ENCODE measurements at places on chromosomes 5 and 9.
A peak's percentile ranks its signal among the peaks of the same experiment; 100 is the strongest.

- no peak for DNase-seq
These were observed 336.9 kb downstream of the DRD1 start for GRCh38 chr5:175107028-175107588.

DNA sequence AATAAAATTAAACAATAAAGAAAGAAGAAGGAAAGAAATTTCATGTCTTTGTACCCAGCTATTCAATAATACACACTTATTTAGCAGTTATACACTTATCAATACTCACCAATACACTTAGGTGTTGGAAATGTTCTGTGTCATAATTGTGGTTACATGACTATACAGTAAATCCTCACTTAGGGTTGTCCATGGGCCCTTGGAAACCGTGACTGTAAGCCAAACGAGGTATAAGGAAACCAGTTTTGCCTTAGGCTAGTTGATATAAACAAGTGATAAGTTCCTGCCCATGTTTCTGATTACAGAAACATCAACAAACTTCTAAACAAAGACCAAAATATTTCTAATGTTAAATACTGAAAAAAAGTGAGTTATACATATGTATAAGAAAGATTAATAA, 10.0 kb upstream of the SLCO4C1 start:
- DNase-seq: no peak

GRCh38 chr5:174101195-174101730, 55.8 kb downstream of the NSG2 start:
- peak; percentile 61 for DNase-seq

GRCh38 chr9:34644766-34645314, 1.6 kb upstream of the GALT start:
- no peak for DNase-seq

GRCh38 chr9:98614941-98615340, 93.8 kb downstream of the GABBR2 start:
- peak; percentile 59 for DNase-seq

GRCh38 chr5:131382407-131383395, 118.8 kb downstream of the CDC42SE2 start:
- no peak for DNase-seq

- no peak for DNase-seq
These were observed 31.3 kb downstream of the FYB1 start for GRCh38 chr5:39187831-39188731.

DNA sequence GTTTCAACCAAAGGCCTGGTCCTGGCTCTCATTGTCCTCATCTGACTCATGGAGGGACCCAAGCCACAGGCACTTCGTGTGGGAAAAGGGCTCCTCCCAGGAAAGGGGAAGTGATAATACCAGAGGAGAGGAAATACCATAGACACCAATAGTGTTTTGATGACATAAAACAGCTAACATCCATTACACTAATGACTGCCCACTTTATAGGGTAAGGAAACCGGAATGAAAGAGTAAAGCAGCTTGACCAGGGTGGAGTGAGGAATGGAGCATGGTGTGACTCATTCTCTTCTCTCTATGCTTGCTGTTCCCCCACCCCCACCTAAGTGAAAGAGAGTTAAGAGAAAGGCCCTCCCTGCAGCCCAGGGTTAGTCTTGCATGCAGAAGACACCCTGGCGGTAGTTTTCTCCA, 67.4 kb upstream of the HRH2 start:
- DNase-seq: no peak

GRCh38 chr5:7207979-7208378, 188.0 kb upstream of the ADCY2 start:
- DNase-seq: no peak

DNA sequence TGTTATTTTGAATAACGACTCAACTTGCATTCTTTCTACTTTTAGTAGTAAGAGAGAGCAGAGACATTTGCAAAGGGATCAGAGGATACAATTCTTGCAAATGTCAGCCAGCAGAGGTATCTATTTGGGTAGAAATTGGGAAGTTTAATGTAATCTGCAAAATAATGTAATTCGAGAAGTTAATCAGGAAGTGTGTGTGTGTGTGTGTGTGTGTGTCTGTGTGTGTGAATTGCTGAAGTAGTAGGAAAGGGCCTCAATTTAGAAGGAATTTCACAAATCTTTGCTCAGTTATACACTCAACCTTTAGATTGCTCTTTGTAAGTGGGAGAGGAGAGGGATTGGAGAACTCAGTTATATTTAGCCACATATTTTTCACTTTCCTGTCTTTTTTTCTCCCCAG, 11.0 kb upstream of the IFNA1 start:
- DNase-seq: no peak

DNA sequence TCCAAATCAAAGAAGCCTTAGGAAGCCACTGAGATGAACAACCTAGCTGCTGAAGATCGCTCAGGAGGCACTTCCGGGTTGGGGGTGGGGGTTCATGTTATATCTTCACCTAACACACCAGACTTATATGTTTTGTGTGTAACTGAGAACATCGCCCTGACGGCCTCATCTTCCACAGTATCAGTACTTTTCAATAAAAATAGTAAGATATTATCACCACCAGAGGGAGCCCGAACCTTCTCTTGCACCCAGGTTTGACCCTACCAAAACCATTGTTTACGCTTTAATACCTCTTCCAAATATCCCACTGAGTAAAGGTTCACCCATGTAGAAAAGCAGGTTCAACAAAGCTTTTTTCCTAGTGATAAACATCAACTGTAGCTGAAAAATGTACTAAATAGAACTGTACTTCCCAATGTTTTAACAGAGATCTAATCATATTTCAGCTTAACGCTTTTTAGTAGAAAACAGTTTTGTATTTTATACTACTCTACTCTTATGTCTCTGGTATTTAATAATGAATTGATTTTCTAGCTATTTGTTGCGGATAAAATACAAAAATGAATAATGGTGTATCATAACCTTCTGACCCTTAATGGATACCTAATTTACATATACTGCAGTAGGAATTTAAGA, 244.0 kb downstream of the EPB41L4A start:
- no peak for DNase-seq

DNA sequence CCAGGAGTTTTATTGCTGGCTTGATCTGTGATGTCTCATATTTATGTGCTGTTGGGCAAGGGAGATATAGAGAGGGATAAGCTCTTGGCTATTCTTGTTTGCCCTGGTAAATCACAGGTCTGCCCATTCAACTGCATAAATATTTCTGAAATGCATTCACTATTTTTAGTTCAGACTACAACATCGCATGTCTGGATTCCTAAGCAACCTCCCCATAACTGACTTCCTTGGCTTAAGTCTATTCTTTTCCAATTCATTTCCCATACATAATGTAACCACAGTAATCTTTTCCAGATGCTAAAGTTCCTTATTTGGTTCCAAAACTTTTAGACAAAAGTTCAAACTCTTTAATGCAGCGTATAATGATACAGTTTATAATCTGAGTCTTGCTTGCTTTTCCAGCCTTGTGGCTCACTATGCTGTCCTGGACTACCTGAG, 321.4 kb upstream of the ACTBL2 start:
- no peak for DNase-seq

GRCh38 chr5:72179028-72179815, 71.9 kb downstream of the MAP1B start:
- DNase-seq: peak; percentile 70

GRCh38 chr5:83408719-83409118, 62.8 kb upstream of the VCAN start:
- no peak for DNase-seq

DNA sequence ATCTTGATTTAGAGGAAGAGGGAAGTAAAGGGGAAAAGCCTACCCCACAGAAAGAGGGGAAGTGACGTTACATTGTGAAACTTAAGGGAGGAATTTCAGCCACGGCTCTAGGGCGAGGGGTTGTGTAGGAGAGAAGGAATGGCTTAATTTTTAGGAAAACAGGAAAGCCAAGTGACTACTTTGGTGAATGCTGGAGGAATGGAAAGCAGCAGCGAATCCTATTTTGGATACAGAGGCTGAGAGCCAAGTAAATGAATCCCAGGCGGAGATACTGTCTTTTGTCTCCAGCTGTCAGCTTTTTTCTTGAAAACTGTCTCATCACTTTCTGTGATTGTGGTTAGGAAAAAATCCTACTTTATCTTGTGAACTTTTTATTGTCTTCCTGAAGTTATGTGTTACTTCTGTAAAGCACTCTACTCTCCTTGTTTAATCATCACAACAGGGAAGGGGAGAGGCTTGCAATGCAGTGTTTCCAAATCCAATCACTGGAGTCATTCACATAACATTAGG, 188.4 kb downstream of the TSSK1B start:
- DNase-seq: no peak

GRCh38 chr5:36728697-36729543, 122.5 kb downstream of the SLC1A3 start:
- DNase-seq: no peak

DNA sequence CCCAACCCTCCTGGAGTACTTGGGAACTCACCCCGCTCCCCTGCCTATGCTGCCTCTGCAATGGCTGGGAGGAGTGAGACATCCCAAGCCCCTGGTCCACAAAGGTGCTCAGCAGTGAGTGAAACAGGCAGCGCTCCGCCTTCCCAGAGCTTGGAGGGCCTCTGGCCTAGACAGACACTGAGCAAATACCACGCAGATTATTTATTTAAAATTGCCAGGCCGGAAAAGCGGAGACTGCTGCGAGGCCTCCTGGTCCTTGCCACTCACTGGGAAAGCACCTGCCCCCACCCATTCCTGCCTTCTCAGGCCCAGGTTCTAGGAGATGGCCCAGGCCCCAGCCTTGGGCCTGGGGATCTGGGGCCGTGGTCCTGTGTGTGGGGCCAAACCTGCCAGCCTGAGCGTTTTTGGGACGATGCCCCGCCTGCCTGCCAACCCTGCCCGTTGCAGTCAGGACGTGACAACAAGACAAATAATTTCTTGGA, 17.4 kb downstream of the FGF18 start:
- no peak for DNase-seq

DNA sequence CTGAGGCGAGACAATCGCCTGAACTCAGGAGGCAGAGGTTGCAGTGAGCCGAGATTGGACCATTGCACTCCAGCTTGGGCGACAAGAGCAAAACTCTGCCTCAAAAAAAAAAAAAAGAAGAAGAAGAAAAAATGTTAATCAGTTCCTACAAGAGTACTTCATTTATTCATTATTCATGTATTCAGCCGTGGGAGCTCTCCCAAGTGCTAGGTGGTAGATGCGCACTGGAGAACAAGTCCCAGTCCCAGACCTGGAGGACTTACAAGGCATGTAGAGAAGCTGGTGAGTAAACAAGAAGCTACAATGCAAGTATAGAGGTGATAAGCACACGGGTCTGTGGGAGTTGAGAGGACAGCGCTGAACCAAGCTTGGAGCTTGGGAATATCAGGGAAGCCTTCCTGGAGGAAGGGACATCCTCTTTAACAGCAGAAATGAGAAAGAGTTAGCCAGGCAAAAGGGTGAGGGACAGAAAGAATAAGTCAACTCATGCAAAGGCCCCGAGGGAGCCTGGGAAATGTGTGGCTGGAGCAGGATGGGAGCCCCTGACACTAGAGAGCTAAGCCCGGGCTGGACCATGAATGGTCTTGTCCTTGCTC, 17.4 kb upstream of the AQP7 start:
- no peak for DNase-seq

DNA sequence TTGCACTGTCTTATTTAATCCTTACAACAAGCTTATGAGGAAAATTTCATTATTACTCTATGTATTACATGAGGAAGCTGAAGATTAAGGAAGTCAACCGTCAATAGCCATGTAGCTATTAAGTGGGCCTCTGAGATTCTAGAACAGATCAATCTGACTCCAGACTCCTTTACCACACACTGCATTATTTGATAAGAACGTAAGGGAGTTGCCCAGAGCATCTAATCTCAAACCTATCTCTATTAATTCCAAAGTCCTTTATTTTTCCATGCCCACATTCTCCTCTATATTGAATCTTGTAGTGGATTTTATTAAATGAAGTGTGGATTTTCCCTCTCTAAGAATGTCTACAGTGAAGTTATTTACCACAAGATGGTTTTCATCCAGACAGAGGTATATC, 118.2 kb upstream of the MTAP start:
- DNase-seq: no peak

GRCh38 chr9:116990592-116990991, 303.5 kb downstream of the TRIM32 start:
- DNase-seq: no peak

DNA sequence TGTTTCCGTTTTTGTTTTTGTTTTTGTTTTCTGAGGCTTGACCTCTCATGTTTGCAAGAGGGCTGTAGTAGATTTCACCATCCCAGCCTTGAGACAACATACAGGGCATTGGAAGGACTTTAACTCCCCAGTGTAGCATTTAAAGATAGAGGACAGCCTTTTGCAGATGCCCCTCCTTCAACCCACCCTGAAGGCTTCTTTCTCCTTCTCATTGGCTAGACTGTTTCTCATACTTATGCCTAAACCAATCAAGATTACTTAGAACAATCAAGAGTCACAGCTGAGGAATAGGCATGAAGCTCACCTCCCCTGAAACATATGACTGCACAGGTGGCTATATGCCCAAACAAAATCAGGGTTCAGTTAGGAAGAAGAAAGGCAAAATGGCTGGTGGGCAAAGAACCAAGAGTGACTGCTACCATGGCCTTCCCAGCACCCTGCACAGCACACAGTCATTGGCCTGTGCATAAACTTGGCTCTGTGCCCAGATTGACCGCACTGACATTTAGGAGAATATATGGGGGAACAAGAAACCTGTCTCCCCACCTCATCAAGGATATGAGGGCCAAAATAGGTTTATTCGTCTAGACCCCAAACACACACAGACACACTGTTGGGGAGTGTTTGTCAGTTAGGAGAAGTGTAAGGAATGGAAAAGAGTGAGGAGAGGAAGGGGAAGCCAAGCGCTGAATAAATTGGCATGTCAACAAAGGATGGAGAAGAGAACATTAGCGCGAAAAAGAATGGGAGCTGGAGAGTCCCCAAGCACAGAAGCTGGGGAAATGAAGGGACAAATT, 137.3 kb upstream of the RANBP3L start:
- DNase-seq: no peak

DNA sequence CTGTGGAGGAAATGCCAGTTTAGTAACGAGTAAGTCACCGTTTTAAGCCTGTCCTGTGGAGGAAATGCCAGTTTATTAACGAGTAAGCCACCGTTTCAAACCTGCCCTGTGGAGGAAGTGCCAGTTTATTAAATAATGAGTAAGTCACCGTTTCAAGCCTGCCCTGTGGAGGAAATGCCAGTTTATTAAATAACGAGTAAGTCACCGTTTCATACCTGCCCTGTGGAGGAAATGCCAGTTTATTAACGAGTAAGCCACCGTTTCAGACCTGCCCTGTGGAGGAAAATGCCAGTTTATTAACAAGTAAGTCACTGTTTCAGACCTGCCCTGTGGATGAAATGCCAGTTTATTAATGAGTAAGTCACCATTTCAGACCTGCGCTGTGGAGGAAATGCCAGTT, 18.9 kb upstream of the PDCD6 start:
- no peak for DNase-seq

DNA sequence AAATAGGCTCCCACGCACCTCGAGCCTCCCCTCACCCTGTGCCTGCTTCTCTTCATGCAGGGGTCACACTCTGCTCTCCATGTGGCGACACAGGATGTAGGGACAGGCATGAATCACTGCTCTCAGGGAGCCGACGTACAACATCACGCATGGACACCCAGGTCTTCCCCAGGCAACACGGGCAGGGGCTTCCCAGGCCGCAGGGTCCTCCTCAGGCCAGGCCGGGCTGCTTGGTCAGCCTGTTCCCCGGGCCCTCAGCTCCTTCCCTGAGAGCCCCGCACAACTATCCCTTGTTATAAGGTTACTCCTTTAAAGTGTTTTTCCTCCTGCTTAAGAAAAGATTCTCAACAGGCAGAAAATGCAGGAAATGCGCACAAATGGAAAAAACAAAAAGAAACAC, 1.1 kb downstream of the SLC6A18 start:
- DNase-seq: no peak

- DNase-seq: peak; percentile 52
These were observed 86.9 kb upstream of the CTNNA1 start for GRCh38 chr5:138666226-138666742.

GRCh38 chr9:98848450-98849149, 41.1 kb downstream of the GALNT12 start:
- peak; percentile 97 for DNase-seq

All from lower leg skin (tissue), 4 donors.